Karpas-422 (cell line): ENCODE measurements at places on chromosomes 1 and 21. TPM values are rescaled to one million over a fixed set of nuclear protein-coding genes. Genes with fewer than 3 reads are reported as not detected.
A peak's percentile ranks its signal among the peaks of the same experiment; 100 is the strongest.

DNA sequence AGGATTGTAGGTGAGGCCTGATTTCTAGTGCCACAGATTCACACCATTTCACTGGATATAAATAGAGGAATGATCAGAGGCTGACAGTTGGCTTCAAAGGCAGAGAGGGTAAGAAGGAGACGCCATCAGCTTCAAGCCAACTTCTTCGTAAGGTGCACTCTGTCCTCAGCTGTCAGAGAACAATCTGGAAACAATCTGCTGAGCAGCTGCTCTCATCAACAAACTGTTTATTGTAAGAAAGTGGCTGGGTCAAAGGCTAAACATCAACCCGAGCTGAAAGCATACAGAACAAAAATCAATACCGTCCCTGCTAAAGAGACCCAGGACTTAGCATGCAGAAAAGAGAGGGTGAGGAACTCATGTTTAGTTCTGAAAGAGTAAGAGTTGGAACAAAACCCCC lies 48.2 kb downstream of the HLCS start:
- no peaks in the 10 kb centered on the region for H3K36me3 ChIP-seq
- H3K27me3 ChIP-seq = no peaks in the 10 kb centered on the region
- H3K4me1 ChIP-seq = no peaks in the 10 kb centered on the region
- no peak overlapping the region for H3K4me3 ChIP-seq

PALMD gene
- not detected in 2 replicates for total RNA-seq

GRCh38 chr1:71463144-71463543 lies 382.3 kb upstream of the ZRANB2 start:
- H3K36me3 ChIP-seq = no peaks in the 10 kb centered on the region
- H3K4me3 ChIP-seq = no peak overlapping the region
- DNase-seq = no peak

HLX gene
- total RNA-seq = not detected in 2 replicates

- H3K27me3 ChIP-seq = no peaks in the 10 kb centered on the region
- no peak overlapping the region for H3K27ac ChIP-seq
- H3K4me3 ChIP-seq = no peak overlapping the region
- no peaks in the 10 kb centered on the region for H3K36me3 ChIP-seq
- DNase-seq = no peak
These were observed 105.4 kb upstream of the LBR start for GRCh38 chr1:225533238-225533637.

- no peaks in the 10 kb centered on the region for H3K27me3 ChIP-seq
- no peaks in the 10 kb centered on the region for H3K36me3 ChIP-seq
- peak; percentile 47 for DNase-seq
- H3K27ac ChIP-seq = no peak overlapping the region
- H3K4me3 ChIP-seq = peak overlapping the region; percentile 66
- H3K4me1 ChIP-seq = peaks cover 30% of the 10 kb centered on the region
These were observed 361 bp downstream of the TMCC2 start for GRCh38 chr1:205228093-205228521.

BTBD19 gene
- total RNA-seq = 0.69 and 0.75 TPM in 2 replicates

- H3K27ac ChIP-seq = no peak overlapping the region
- H3K27me3 ChIP-seq = no peaks in the 10 kb centered on the region
- no peak overlapping the region for H3K4me3 ChIP-seq
- DNase-seq = no peak
- H3K4me1 ChIP-seq = peaks cover 7% of the 10 kb centered on the region
These were observed 2.4 kb upstream of the SLC19A1 start for GRCh38 chr21:45544449-45545235.

IVL gene
- total RNA-seq = not detected in 2 replicates

- H3K4me1 ChIP-seq = peaks cover 19% of the 10 kb centered on the region
- no peaks in the 10 kb centered on the region for H3K36me3 ChIP-seq
- H3K27me3 ChIP-seq = 0 out of 2 replicates have a peak, but pooled peaks cover 3% of the 10 kb centered on the region
- DNase-seq = no peak
- H3K4me3 ChIP-seq = 0 out of 2 replicates have a peak overlapping the region, but pooled peaks have one; percentile 37
These were observed 28.2 kb downstream of the CD34 start for GRCh38 chr1:207882692-207883091.

SH2D5 gene
- 0.07 TPM in 1 of 2 replicates, not detected in the other for total RNA-seq

DNA sequence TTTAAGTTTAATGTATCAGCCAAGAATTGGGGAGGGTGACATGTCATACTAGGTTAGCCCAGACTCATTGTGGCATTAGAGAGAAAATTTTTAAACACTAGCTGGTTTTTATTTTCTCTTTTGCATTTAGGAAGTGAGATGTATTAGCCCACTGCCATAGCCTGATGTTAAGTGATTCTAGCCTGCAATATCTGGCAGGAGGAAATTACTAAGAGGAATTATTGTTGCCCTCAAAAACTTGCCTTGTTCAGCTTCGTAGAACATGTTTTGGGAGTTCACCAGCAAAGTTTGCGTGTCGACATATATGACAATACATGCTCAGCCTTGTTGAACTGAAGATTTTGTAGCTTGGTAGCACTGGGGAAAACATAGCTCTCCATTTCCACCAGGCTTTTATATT lies 12.5 kb downstream of the ADAM30 start:
- no peak overlapping the region for H3K27ac ChIP-seq
- no peak overlapping the region for H3K4me3 ChIP-seq
- no peaks in the 10 kb centered on the region for H3K27me3 ChIP-seq

DNA sequence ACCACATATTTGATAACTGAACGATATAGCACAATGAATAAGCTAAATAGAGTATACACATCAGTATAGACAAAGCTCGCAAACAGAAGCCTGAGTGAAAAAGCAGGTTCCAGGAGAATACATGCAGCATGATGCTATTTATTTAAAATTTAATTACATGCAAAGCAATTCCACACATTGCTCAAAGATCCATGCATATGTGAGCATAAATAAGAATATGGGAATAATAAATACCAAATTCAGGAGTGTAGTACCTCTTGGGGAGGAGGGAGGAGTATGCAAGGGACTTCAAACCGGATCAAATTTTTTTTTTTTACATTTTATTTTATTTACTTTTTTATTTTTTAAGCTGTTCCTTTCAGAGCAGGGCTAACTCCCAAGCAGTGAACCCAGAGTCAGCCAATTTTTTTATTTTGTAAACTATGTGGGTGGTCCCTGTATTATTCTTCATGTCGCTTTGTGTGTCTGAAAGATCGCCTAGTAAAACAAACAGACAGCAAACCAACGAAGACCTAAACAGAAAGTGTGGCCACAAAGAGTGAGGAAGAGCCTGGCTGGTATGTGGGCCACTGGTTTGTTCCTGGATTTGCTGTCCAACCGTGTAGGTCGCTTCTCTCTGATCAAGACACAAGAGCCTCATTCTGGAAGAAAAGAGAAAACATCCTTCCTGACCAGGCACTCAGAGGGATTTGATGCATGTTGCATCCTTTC lies 4.2 kb upstream of the SHISAL2A start:
- no peak for DNase-seq
- no peak overlapping the region for H3K4me3 ChIP-seq
- H3K4me1 ChIP-seq = peaks cover 3% of the 10 kb centered on the region
- H3K27me3 ChIP-seq = no peaks in the 10 kb centered on the region
- no peaks in the 10 kb centered on the region for H3K36me3 ChIP-seq

ITPKB gene
- 79.0 and 132 TPM in 2 replicates for total RNA-seq
